Caki2 (cell line): ENCODE measurements at places on chromosomes 2 and 18.
A peak's percentile ranks its signal among the peaks of the same experiment; 100 is the strongest.

- no peak for DNase-seq
Observed at GRCh38 chr2:43007901-43008300, 215.5 kb upstream of the HAAO start.

DNA sequence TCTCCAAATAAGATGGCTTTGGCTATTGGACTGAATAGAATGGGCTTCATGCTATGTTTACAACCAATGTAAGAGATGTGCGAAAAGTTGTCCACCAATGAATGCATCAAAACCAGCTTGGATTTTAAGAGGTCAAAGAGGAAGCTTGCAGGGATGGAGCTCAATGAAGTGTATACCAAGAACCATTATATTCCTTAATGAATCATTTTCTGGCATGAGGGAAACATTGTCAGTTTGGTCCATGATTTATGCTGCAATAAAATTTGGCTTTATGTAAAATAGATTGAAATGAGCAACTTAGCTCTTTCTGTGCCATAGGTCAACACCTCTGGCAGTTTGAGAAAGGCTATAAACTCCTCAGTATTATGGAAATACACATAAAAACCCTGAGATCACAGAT lies 107.3 kb downstream of the SH3BP4 start:
- no peak for DNase-seq

DNA sequence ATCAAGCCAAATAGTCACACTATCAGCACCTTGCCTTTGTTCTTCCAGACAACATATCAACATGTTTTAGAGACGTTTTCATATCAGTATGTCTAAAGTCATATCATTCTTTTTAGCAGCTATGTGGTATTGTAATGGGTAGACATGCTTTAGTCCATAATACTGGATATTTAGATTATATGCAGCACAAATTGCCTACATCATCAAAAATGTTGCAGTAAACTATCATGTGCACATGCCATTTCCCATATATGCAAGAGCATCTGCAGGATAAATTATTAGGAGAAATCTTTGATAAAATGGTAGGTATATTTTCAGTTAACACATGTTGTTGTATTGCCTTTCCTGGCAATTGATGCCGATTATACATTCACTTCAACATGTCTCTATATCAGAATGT lies 636.5 kb downstream of the XIRP2 start:
- DNase-seq = no peak

DNA sequence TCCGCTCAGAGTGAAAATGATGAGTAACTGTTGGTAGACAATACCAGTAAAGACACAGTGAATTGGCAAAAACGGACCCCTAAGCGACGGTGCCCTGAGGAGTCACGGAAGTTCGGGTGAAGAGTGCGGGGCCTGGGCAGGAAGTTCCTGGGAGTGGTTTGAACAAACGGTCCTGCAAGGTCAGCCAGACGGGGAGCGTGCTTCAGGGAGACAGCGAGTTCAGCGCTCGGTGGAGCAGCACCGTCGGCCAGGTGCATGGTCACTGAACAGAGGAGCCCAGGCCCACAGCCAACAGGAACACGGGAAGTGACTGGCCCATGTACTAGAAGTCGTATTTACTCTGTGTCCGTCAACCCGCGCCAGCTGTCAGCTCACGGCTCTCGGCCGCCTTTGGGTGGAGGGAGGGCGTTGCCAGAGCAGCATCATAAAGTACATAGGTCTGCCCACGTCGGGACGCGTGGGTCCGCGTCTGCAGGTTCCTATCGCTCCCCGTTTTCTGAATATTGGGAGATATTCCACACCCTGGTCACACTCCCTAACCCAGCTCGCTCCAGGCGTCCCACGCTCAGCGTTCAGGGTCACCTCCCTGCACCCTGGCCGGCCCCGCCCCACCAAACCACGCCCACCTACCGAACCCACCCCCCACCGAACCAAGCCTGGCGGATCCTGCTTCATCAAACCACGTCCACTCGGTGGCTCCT lies 75.6 kb upstream of the UXS1 start:
- peak; percentile 10 for DNase-seq

DNA sequence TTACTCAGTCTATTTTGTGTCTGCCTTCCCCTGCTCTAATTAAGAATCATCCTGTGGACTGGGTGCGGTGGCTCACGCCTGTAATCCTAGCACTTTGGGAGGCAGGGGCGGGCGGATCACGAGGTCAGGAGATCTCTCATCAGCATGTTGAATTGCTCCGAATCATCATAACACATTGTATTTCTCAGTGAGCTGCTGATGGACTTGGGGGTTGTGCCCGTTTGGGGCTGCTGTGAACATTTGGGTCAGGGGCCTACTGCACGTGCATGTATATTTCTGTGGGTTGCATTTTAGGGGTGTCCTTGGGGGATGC lies 84.4 kb downstream of the ARHGEF4 start:
- no peak for DNase-seq

DNA sequence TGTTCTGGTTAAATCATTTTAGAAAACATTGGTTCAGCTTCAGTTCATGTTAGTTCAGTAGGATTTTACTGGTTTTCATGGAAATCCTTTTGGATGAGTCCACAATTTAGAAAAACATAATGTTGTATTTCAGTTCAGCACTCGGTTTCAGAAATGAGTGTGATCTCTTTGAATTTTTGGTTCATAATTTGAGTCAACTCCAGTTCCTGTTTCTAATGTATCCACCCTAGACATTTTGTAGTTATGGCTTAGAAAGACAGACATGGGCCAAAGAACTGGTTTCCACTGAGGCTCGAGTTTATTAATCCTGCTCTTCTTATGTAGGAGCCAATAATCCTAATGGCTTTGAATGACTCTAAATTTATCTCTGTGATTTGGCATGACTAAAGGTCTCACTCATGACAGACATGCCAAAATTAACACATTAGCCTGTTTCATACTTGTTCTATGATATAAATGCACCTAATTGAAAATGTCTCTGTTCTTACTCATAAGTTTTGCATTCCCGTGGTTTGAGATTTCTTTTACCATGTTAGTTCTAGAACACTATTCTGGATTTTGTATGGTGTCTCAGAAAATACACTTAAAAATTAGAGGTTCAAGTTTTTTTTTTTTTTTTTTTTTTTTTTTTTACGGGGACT lies 82.3 kb upstream of the SPRED2 start:
- no peak for DNase-seq

DNA sequence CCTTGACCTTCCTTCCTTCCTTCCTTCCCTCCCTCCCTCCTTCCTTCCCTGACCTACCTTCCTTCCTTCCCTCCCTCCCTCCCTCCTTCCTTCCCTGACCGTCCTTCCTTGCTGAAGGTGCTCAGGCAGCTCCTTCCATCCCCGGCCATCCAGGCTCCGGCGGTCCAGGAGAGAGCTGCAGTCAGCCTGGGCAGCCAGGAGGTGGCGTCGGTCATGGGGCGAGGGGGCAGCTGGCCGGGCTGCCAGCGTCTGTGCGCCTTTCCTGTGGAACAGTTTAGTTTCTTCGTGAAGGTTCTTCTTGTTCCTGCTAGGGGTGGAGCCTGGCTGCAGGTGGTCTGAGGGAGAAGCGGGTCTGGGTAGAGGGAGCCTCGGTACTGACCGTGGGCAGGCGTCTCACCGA lies 15.7 kb downstream of the GPR35 start:
- no peak for DNase-seq

DNA sequence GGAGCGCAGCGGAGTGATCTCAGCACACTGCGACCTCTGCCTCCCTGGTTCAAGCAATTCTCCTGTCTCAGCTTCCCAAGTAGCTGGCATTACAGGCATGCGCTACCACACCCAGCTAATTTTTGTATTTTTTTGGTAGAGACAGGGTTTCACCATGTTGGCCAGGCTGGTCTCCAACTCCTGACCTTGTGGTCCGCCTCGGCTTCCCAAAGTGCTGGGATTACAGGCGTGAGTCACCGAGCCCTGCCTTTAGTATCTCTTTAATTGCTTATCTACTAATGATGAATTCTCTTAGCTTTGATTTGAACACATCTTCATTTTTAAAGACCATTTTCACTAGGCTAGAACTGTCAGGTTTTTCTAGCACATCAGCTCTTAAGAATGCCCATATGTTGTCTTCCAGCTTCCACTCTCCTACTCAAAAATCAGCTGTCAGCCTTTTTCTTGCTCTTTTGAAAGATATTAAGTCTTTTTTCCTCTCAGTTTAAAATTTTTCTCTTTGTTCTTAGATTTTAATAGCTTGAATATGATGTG lies 16.1 kb upstream of the MFSD2B start:
- DNase-seq = no peak

DNA sequence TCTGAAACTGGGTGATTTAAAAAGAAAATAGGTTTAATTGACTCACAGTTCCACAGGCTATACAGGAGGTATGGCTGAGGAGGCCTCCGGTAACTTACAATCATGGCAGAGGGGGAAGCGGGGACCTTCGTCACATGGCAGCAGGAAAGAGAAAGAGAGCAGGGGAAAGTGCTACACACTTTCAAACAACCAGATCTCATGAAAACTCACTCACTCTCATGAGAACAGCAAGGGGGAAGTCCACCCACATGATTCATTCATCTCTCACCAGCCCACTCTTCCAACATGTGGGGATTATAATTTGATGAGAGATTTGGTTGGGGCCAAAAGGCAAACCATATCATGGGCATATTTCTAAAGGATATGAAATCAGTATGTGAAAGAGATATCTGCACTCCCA lies 12.0 kb upstream of the ARHGAP15 start:
- DNase-seq = no peak

DNA sequence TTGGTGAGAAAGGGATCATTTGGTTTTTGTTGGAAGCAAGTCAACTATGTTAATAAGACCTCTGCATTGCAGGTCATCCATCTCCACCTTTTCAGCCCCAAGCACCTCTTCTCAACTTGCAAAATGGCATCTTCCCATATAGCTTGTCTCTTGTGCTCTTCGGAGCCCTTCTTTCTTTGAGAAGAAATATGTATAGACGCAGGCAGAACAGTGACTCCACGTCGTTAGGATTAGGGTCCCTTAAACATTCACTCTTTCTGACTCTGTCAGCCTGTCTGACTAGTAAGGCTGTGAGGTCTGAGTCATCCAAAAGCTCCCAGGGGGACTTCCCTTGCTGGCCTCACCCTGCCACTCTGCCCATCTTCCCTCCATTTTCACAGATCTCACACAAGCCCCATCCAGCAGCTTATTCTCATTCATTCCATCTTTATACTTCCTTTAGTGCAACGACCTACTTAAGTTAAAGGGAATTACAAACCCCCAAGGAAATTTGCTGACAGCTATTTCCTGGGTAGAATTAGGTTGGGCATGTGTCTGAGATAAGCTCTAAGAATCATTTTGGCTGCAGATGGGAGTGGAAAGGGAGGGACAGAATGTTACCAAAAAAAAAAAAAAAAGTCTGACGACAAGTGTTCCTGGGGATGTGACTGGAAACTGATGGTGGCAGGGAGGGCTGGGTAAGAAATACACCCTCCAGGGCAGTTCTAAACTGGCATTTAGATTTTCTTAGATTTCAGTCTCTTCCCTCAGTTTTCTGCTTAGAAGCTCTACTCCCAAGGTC lies 37.7 kb upstream of the MEX3C start:
- peak; percentile 46 for DNase-seq

DNA sequence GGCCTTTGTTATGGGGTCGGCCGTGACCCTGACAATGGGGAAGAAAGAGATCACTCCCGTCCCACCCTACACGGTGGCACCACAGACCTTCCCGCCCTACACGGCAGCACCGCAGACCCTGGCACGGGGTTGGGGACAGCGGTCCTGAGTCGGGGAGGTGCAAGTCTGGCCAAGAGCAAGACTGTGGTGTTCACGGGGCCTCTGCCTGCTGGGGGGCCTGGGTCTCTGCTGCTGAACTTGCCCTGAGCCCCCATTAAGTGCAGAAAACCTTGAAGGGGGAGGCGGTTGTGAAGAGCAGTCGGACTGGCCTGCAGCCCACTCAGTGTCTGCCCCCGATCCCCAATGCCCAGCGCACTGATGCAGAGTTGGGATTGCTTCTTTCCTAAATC lies 75.9 kb downstream of the SLC66A2 start:
- DNase-seq = no peak

- no peak for DNase-seq
Observed at GRCh38 chr2:183123117-183123958, 905 bp upstream of the NUP35 start.

GRCh38 chr2:36147670-36148390 lies 207.7 kb upstream of the CRIM1 start:
- no peak for DNase-seq

- no peak for DNase-seq
Observed at GRCh38 chr18:5772306-5773105, 122.8 kb downstream of the TMEM200C start.

GRCh38 chr2:173997753-173998152 lies 32.6 kb upstream of the SP3 start:
- no peak for DNase-seq

GRCh38 chr2:98505971-98506664 lies 61.5 kb downstream of the INPP4A start:
- no peak for DNase-seq

GRCh38 chr2:39913648-39914461 lies 134.8 kb upstream of the THUMPD2 start:
- DNase-seq = peak; percentile 44

DNA sequence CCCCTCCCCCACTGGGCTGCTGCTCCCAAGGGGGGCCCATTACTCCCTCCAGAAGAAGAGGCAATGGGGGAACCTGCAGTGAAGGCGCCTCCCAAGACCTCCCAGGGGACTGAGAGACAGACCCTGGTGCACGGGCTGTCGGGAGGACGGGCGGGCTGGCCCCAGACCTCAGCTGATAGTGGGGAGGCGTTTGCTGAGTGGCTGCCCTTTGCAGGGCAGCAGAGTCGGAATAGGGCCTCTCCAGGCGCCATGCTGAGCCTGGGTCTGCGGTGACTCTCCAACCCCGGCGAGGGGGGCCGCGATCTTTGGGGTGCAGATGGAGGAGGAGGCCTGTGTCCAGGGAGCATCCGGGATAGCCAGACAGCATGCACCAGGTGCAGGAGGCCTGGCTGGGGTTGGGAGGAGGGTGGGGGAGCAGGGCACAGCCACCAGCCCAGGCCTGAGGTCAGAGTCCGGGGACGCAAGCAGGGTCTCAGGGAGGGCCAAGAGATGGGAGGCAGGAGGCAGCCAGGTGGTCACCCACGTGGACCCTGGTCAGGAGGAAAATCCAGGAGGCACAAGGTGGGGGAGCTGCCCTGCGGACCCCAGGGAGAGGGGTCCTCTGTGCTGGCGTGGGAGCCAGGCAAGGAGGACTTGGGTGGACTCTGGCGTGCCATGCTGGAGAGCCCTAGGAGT lies 11.0 kb downstream of the CROCC2 start:
- DNase-seq = no peak

DNA sequence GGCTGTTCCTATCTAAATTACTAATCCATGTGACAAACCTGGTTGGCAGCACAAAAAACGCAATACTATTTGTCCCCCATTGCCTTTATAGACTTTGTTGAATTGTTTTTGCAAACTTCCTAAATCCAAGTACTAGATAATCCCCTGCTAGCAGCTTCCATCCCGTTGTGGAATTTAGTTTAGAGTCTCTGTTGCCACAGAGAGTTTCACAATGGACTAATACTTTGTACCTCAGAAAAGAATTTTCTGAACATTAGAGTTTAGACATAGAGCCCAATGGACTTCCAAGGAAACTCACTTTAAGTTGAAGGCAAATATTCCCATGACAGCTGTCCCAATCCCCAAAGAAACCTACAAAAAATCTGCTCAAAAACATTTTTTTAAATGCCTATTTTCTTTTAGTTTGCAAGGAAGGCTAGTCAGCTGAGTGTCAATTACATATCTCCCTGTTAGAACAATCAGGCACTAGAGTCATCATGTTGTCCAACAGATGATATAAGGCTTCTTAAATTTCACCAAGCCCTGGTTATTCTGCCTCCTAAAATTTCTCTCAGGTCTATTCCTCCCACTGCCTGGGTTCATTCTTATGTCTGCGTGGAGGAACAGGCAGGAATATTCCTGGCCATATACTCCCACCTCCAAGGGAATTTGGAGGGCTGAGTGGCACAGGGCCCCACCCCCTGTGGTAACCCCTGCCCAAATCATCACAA lies 27.2 kb downstream of the RNF152 start:
- no peak for DNase-seq

- DNase-seq = no peak
Observed at GRCh38 chr2:239719791-239720360, 305.3 kb downstream of the NDUFA10 start.
